Fibroblast of the conjunctiva (primary cell): ENCODE measurements at places on chromosomes 11 and 22.
A peak's percentile ranks its signal among the peaks of the same experiment; 100 is the strongest.

DNA sequence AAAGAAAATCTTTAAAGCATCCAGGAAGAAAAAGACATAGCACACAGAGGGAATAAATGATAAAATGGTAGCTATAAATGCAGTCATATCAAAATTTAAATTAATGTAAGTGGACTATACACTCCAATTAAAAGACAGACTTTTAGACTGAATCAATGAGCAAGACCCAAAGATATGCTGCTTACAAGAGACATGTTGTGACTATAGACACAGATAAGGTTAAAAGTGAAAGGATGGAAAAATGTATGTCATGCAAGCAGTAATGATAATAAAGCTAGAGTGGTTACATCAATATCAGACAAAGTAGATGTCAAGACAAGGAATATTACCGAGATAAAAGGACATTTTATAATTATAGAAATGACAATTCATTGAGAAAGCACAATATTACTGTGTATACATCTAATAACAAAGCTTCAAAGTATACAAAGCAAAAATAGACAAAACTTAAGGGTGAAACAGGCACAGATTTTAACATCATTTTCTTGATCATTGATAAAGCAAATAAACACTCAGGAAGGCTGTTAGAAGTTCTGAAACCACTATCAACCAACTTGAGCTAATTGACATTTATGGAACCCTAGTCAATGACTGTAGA, 22.8 kb upstream of the MUC5AC start:
- DNase-seq, result no peak

DNA sequence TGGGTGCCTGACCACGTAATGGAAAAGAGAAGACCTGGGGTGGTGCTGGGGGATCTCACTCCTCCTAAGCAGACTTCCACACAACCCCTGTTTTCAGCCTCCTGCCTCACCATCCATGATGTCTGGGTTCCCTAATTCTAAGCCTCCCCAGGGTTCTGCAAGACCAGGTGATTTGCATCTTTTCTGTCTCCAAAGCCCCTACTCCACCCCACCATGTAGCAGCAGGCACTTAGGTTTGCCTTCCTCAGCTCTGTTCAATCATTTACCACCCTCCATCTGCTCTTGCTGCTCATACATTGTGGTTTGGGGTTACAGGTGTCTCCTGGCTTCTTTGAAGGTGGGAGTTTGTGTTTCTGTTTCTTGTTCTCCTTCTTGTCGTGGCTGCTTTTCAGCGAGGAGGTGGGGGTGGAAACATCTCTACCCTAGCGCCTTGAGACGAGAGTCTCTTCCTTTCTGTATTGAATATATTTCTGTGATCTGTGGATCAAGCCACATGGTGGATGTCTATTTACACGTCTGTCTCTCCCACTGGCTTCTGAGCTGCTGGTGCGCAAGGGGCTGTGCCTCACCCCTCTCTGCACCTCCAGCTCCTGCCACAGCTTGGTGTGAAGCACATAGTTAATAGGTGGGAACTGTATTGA, 6.6 kb upstream of the SSTR3 start:
- no peak for DNase-seq

DNA sequence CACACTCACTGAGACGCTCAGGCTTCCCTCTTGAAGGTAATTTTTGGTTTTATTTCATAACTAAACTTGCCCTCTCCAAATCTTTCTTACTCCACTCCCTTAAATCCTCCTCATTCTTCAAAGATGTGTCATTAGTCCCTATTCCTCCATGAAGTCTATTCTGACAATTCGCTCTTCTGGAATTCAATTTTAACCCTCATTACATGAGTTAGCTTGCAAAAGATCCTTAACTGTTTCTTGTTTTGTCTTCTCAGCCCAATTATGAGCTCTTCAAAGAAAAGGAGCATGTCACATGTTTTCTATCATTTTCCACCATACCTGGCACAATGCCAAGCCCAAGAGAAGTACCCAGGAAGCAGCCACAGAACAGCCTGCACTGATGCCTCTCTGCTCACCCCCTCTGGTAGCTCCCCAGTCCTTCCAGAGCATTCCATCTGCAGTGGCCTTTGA, 13.0 kb downstream of the GALNT18 start:
- no peak for DNase-seq

DNA sequence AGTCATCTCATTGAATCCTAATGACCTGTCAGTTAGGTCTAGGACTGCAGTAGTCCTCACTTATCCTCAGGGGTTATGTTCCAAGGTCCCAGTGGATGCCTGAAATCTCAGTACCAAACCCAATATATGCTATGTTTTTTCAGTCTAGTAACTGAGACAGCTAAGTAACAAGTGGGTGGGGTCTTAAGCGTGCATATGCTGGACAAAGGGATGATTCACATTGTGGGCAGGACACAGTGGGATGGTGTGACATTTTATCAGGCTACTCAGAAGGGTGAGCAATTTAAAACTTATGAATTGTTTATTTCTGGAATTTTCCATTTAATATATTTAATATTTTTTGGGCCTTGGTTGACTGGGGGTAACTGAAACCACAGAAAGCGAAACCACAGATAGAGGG, 29.0 kb downstream of the DDX10 start:
- peak; percentile 22 for DNase-seq

DNA sequence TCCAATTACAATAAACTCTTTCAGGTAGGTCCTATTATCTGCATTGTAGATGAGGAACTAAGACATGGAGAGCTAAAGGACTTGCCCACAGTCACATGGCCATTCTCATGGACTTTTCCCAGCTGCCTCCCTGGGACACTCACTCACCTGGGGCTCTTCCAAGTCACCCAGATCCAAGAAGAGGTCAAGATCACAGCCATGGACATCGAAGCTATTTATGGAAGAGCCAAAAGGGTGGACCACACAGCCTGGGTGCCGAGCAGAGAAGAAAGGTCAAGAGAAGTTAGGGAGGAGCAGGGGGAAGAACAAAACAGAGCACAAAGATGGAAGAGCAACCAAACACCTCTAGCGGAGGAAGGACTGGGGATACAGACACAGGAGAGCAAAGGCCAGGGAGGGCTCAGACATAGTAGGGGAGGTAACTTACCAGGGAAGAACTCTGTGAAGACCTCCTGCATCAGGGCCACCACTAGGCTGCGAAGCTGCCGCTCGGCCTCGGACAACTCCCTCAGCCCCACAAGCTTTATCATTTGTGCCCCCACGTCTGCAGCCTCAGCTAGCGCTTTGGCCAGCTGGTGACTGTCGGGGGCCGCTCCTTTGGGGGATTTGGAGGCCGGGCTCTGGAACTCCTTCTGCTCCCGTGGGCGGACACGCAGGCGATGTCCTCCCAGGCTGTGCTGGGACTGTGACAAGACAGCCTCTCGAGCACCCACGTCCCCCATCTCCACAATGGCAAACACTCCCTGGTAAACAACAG, 7.4 kb upstream of the EEF1G start:
- DNase-seq, result no peak

GRCh38 chr11:11137339-11137738, 215.7 kb downstream of the CSNK2A3 start:
- no peak for DNase-seq

DNA sequence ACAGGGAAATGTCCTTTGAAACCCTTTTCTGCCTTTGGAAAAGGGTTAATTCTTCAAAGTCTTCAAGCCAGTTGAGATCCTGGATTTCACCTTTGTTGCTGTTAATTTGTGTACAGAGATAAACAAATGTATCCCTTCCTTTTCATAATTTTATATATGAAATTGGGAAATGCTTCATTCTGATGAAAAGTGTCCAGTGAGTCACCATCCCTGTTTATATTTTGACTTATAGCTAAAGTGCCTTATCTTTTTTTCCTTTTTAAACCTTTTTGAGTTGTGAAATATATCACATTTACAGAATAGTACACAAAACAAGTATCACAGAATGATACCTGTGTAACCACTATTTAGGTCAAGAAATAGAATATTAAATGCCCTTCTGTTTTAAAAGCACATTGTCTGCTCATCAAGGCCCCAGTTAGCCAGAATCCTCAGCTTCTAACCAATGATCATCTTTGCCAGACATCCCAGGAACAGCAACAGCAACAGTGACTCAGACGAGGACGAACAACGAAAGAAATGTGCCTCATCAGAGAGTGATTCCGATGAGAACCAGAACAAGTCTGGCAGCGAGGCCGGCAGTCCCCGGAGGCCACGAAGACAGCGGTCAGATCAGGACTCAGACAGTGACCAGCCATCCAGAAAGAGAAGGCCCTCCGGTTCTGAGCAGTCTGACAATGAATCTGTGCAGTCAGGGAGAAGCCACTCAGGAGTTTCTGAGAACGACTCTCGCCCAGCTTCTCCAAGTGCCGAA, 27.3 kb downstream of the CTR9 start:
- DNase-seq, result peak; percentile 32

- DNase-seq, result no peak
These were observed 1260.4 kb upstream of the RAG2 start for GRCh38 chr11:37858398-37858797.

DNA sequence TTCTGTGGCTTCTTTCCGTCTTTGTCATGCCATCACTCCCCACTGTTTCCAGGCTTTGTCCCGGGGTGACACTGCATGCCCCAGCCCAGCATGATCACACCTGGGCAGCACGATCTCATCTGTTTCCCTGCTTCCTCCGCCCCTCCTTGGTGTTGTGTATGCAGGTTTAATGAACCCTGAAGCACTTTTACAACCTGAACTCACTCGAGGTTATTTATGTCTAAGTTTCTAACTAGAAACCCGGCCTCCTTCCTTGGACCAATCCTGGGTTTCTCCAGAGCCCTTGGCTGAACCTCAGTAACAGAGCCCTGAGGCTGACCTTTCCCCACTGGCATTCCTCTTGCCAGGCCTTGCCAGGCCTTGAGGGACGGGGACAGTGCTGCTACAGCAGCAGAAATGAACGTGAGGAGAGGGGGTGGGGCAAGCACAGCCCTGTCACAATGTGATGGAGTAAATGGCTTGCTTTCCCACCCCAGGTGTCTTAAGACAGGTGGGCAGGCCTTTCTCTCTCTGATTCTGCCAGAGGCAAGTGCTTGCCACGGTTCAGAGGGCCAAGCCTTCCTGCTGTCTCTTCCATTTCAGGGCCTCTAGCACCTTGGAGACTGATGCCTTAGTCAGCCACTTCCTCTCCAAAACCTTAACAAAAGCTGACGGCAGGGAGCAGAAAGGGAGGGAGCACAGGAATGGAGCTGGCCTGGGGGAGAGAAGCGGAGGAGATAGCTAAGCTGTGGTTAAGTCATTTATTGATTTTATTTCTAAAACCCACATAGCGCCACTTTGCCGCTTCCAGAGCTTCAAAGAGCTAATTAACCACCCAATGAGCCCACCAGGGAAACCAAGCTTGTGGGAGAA, 3.1 kb upstream of the PYGM start:
- no peak for DNase-seq

DNA sequence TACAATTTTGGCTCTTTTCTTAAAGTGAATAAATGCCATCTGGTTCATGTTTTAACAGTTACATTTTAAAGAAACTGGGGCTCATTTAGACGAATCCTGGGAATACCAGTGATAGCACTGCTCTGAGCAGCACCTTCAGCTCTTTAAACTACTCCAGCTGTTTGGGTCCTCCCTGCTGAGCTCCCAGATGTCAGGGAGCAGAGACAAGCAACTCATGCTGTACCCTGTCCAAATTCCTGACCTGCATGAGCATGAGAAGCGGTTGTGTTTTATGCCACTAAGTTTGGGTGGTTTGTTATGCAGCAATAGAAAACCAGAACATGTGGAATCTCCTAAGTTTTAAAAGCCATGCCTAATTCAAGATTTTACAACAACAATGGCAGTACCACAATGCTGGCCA, 90.0 kb downstream of the FDX1 start:
- DNase-seq, result no peak

DNA sequence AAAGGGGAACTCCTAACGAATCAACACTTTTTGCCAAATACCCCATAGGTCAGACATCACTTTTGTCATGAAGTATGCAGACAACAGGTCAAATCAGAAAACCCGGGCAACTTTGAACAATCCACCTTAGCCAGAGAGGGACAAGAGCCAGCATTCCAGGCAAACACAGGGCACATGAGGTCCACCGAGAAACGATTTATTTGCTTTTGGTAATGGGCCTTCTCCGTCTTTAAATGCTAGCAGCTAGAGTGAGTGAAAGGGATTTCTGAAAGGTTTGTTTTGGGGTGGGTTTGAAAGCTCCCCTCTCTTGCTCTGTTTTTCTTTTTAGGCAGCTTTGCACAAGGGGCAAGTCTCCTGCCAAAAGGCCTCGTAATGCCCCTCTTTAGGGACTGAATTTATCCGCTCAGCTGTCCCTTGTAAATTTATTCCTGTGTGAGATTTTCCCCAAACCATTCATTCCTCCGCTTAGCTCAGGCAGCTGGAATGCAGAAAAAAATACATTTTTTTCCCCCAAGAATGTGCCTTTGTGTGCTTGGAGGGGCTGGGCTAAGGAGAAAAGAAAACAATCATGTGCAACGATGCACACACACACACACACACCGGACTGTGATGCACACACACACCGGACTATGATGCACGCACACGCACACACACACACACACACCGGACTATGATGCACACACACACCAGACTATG, 196.9 kb downstream of the SNX19 start:
- no peak for DNase-seq

DNA sequence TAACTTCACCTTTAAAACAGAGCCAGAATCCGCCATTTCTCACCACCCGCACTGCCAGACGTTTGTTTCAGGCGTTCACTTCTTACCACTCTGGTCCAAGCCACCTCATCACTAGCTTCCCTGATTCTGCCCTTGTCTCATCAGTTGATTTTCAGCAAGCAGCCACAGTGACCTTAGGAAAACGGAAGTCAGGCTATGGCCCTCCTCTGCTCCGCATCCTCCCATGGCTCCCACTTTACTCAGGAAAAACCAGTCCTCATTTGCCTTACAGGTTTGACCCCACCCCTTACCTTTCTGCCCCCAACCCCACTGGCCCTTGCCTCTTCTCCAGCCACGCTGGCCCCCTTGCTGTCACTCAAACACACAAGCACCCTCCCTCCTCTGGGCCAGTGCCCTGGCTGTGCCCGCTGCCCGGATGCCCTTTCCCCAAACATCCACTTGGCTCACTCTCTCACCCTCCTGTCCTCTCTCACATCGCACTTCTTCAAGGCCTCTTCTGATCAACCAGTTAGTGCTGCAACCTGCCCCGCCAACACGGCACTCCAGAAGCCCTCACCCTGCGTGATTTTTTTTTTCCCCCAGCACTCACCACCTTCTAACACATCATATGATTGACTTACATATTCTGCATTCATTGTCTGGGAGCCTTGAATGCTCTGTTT, 18.9 kb downstream of the TPST2 start:
- DNase-seq, result no peak

- no peak for DNase-seq
These were observed 67.6 kb upstream of the TENM4 start for GRCh38 chr11:79508461-79508860.

GRCh38 chr22:23270212-23270733, 90.0 kb downstream of the BCR start:
- no peak for DNase-seq

GRCh38 chr22:21942407-21943343, 10.0 kb downstream of the PPM1F start:
- DNase-seq, result peak; percentile 52

- no peak for DNase-seq
These were observed 30.1 kb downstream of the ATG16L2 start for GRCh38 chr11:72844356-72844755.

DNA sequence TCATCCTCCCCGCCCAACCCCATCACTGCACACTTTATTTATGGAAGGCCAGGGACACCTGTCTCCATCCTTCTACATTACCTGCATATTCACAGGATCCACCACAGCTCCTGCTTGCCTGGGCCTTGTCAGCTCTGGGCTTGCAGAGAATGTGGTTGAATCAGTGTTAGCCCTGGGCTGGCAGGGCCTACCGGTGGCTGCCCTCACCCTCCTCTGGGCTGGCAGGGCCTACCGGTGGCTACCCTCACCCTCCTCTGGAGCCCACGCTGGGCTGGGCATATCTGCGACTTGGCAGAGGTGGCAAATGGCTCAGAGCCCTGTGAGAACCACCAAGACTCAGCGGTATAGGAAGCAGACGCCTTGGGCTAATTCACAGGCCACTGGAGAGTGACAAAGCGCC, 300.9 kb downstream of the NTM start:
- no peak for DNase-seq
